A549 treated with RU486 at 1 μM for 4 hours (cell line): ENCODE measurements at places on chromosomes 1 and 21. TPM values are rescaled to one million over a fixed set of nuclear protein-coding genes. Genes with fewer than 3 reads are reported as not detected.

FBXO2 gene
- 6.0 to 11.7 TPM (median 9.1 TPM) in 5 replicates for total RNA-seq

TRNP1 gene
- 146 to 217 TPM (median 205 TPM) in 5 replicates for total RNA-seq

FAM72B gene
- total RNA-seq = 6.0 to 9.0 TPM (median 6.9 TPM) in 5 replicates

EXTL1 gene
- not detected in 5 replicates for total RNA-seq

PRR9 gene
- total RNA-seq = not detected in 5 replicates

FAM177B gene
- total RNA-seq = not detected in 5 replicates

LAMTOR2 gene
- 155 to 174 TPM (median 157 TPM) in 5 replicates for total RNA-seq

DYNLT5 gene
- total RNA-seq = not detected in 5 replicates

GPR25 gene
- not detected in 5 replicates for total RNA-seq
